Posterior vena cava (tissue), 2 donors: ENCODE measurements at places on chromosomes 5 and 9. TPM values are rescaled to one million over a fixed set of nuclear protein-coding genes. Genes with fewer than 3 reads are reported as not detected.

DNA sequence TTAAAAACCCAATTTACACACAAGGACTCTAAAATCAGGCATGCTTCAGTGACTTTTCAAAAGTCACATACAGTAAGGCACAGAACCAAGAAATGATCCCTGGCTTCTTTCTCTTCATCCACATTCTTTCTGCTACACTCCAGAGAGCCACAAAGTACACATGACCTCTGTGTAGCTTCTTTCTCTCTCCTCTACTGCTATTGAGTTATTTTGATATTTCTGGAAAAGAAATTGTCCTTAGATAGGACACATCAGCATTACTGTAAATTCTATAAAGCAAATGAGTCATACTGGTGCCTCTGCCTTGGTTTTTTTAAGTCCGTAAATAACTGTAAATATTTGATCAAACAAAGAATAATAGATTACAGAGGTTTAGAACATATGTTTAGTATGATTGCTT is 96.3 kb downstream of the KIAA0825 start:
- DNase-seq = no peak

- no peak for DNase-seq
Measured at GRCh38 chr9:29830821-29831220, 2257.5 kb upstream of the C9orf72 start.

DNA sequence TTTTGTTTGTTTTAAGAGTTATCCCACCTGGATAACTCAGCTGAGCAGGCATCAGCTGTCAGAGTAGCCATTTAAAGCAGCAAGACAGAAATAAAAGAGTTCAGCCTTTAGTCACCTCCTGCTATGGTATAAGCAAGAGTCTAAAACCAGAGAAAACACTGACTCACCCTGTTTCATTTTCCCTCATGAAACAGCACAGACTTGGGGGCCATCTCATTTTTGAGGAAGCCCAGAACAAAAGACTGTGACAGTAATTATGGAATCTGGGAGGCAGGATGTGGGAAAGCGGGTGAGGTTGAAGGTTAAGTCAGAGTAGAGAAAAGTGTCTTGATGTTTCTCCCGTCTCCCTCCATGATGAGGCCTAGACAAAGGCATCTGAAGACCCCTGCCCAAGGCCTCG is 90.2 kb upstream of the FAM174A start:
- DNase-seq = no peak

Gene C1QTNF2
- 7.1 TPM for total RNA-seq

GRCh38 chr5:92879806-92880543 is 701.0 kb downstream of the NR2F1-AS1 start:
- DNase-seq = no peak
